ENCODE measurements at places on chromosomes 1 and 21. TPM values are rescaled to one million over a fixed set of nuclear protein-coding genes. Genes with fewer than 3 reads are reported as not detected.

DNA sequence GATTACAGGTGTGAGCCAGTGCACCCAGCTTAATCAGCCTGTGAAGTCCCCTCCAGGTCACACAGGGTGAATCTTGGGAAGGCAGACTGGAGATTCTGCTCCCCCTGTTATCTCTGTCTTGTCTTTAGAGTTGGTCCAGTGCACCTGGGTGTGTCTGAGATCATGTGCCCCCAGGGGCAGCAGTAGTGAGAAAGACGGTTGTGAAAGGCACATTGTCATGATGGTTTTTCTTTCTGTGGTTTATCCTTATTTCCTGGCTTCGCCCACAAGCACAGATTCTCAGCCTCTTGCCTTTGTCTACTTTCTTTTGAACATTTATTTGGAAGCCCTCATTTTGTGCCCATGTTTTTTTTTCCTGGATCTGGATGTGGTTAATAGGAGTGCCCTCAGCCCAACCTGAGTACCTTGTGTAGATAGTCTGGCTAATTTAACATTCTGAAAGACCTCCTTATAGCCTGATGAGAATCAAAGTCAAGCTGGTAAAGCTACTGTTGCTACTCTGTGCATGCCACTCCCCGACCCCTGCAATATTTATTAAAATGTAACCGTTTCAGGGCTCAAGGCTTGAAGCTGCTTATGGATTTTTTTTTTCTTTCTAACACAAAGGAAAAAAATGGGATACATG, 23.7 kb downstream of the UCK2 start:
- DNase-seq: no peak

DNA sequence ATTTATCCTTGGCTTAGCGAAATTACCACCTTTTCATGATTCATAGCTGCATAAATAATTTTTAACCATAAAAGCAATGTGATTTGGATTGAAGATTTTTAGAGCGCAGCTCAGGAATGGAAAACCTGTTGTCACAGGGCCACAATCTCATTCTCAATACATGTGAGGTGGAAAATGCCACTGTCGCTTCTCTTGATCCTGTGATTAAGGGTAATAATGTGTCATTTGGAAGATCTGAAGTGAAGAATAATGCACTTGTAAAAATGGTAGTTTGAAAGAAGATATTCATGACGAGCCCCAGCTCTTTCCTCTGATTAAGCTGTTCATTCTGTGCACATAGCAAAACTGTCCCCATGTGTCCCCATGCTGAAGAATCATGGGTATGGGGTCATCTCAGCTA, 230.4 kb downstream of the BACH1 start:
- no peak for DNase-seq

DNA sequence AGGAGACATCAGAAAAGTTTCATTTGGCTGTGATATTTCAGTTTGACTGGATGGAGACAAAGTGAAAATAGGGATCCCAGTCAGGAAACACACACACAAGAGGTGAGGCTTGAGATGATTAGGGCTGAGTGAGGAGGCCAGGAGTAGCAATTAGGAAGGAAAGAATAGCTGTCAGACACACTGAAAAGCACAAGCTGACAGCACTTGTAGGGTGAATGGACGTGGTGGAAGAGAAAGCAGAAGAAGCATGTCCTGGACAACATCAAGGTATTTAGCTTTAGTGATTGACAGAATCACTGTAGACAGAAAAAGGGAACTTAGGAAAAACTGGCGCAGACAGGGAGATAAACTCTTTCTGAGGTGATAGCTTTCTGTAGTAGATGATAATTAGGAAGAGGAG, 347.7 kb downstream of the TGFB2 start:
- DNase-seq: no peak

- DNase-seq: no peak
Measured at GRCh38 chr1:229870381-229870780, 196.7 kb upstream of the GALNT2 start.

- no peak for DNase-seq
Measured at GRCh38 chr1:65425697-65426096, 5.2 kb downstream of the LEPR start.

DNA sequence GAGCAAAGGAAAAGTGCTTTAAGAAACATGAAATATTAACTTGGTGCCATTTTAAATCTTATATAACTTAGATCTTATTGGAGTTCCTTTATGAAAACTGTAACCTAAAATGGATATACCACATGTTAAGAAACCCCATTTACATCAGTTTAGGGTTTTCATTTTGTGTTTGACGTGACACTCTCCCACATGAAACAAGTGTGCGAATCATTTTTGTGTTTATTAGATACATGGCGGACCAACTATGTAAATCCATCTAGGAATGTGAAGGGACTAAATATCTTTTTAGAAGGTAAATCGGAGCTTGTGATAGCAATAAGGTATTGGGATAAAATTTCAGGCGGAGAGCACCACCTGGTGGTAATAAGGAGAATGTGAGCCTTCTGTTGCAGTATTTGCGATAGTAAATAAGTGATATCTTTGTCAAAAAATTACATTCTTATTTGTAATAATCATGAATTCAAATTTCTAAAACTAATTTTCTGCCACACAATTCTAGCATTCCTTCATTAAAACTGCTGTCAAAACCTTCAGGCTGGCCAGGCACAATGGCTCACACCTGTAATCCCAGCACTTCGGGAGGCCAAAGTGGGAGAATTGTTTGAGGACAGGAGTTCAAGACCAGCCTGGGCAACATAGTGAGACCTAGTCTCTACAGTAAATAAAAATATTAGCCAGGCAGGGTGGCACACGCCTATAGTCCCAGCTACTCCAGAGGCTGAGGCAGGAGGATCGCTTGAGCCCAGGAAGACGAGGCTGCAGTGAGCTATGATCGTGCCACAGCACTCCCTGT, 31.3 kb downstream of the SMAP2 start:
- no peak for DNase-seq

- DNase-seq: no peak
Measured at GRCh38 chr1:94550396-94550795, 8.8 kb upstream of the F3 start.

Gene MYOG
- total RNA-seq: not detected

Gene ZNF683
- 0.28 TPM for total RNA-seq

Gene HTR1D
- total RNA-seq: not detected

Gene GJB4
- total RNA-seq: not detected

Gene TEDDM1
- not detected for total RNA-seq

Gene MNDA
- 26.5 TPM for total RNA-seq

Data from ovary (tissue), 10 donors.